ENCODE measurements at places on chromosomes 16 and 17.

DNA sequence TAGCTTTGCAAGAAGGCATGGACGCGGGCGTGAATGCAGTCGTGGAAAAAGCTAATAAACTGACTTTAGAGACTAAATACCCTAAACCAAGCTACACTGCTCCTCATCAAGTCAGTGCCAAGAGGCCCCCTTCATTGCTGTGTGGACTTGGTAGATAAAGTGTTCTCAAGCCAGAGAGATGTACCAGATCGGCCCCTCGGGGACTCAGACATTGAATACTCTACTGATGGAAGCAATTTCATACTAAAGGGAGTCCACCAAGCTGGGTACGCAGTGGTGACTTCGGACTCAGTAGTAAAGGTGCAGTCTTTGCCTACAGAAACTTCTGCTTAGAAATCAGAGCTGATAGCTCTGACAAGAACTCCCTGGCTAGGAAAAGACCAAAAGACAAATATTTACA is 8.8 kb downstream of the POLR3K start:
- DNase-seq: no peak

DNA sequence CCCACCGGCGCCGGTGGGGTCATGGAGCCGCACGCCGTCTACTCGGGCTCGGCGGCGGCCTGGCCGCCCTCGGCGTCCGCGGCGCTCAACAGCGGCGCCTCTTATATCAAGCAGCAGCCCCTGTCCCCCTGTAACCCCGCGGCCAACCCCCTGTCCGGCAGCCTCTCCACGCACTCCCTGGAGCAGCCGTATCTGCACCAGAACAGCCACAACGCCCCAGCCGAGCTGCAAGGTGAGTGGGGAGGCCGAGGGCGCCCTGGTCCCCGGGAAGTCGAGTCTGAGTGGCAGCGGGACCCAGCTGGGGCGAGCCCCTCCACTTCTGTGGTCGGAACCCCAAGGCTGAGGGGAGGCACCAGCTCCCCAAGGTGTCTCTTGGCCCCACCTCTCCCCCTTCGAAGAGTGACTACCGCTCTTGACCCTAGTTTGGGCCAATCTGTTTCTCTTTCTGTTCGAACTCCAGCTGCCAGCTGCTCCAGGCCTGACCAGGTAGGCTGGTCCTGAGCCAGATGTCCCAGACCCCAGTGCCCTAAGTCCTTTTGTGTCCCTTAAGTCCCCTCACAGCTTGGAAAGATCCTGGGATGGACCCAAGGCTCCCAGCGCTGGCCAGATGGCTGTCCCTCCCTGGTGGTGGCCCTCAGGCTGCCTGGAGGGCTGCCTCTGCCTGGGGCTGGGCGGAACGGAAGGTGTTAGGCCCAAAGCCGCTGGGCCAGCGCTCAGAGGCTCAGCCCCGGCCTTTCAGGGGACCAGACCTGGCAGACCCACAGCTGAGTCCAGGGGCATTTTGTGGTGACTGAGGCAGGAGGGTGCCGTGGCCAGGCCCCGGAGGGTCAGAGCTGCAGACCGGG is 1.2 kb downstream of the FOXF1 start:
- DNase-seq: no peak

- no peak for DNase-seq
Measured at GRCh38 chr17:18166894-18167293, 16.7 kb upstream of the ALKBH5 start.

DNA sequence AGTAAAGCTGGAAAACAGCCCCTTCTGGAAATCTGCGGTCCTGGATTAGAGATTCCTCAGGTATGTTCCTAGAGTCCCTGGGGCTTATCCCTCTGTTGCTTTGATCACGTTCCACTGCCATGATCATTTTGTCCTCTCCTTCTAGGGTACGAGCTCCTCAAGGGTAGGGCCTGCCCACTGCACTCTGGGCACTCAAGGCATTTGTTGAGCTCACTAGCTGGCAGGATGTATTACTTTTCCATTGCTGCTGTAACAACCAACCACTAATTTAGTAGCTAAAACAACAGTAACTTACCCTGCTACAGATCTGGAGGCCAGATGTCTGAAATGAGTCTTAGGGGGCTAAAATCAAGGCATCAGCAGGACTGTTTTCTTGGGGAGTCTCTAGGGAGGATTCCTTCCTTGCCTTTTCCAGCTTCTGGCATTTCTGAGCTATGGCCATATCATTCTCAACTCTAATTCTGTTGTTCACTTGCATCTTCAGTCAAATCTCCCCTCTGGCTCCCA is 65.7 kb downstream of the ARSG start:
- DNase-seq: no peak

- no peak for DNase-seq
Measured at GRCh38 chr16:50270510-50271147, 4.3 kb downstream of the ADCY7 start.

GRCh38 chr17:38544839-38545209 is 60.9 kb downstream of the SRCIN1 start:
- DNase-seq: no peak

DNA sequence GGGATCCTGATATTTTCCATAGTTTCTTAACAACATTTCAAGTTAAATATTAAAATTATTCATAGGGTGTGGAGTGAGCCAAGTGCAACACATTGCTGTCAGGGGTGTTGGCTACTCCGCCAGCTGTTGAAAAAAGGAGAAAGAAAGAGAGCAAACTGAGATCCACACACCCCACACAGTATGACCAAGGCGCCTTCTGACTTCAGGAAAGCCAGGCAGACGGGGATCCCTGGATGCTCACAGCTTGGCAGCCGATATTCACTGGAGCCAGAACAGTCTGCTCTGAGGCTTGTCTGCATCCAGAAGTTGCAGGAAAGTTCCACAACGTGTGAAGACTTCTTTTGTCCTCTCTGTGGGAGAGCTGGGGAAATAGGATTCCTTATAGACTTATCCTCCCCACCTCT is 9.3 kb downstream of the CHD9NB start:
- DNase-seq: no peak

GRCh38 chr16:23279721-23280153 is 22.4 kb upstream of the SCNN1B start:
- DNase-seq: no peak
